Parietal lobe (tissue), 2 donors: ENCODE measurements at places on chromosomes 13 and 19. TPM values are rescaled to one million over a fixed set of nuclear protein-coding genes. Genes with fewer than 3 reads are reported as not detected.

The ZNF283 gene
- 71.1 TPM for total RNA-seq

The SPACA6 gene
- total RNA-seq, result 11.3 TPM

The IRGC gene
- total RNA-seq, result not detected

The SMIM44 gene
- not detected for total RNA-seq

The SERP2 gene
- total RNA-seq, result 28.8 TPM

The C19orf67 gene
- total RNA-seq, result not detected

The SIGLEC12 gene
- not detected for total RNA-seq

The CRB3 gene
- not detected for total RNA-seq

The U2AF1L4 gene
- 5.3 TPM for total RNA-seq

The CNFN gene
- not detected for total RNA-seq

The ERICH6B gene
- not detected for total RNA-seq

The NR2C2AP gene
- total RNA-seq, result 13.1 TPM

The KLK4 gene
- total RNA-seq, result not detected

The WASF3 gene
- total RNA-seq, result 21.3 TPM

The F10 gene
- not detected for total RNA-seq

The OVOL3 gene
- total RNA-seq, result not detected

The FAM216B gene
- total RNA-seq, result 0.94 TPM

The KCNN4 gene
- total RNA-seq, result not detected
